Hypothalamus (tissue), 51 donors: ENCODE measurements at places on chromosomes 11 and 22.
A peak's percentile ranks its signal among the peaks of the same experiment; 100 is the strongest.

DNA sequence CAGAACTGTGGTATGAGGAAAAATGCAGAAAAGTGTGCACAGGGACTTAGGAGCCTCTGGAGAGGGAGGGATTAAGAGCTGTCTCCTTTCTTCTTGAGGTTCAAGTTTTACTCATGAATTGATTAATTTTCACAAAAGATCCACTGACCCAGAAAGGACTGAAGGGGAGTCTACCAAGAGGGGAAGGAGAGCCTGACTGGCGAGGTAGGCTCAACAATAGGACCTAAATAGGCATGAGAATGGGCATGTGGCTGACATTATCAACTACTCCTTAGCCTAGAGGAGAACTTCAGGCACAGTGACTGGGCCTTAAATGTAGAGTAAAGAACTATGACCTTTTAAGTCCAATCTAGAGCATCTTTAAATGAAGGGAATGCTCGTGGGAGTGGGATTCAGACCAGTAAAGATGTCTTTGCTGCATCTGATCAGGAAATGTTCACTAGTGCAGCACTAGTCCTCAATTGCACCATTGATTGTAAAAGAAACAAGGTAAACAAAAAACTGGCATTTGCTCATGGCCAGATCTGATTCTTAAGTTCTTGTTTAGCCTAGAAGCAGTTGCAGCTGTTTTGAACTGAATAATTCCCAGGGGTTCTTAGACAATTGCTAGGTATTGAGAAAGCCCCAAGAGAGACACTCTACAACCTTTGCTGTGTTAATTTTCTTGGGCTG, 135.6 kb downstream of the RAB38 start:
- no peak for DNase-seq

GRCh38 chr11:37657645-37658044, 1059.6 kb upstream of the RAG2 start:
- no peak for DNase-seq

GRCh38 chr11:105110688-105111030, 28.9 kb downstream of the CARD18 start:
- no peak for DNase-seq

DNA sequence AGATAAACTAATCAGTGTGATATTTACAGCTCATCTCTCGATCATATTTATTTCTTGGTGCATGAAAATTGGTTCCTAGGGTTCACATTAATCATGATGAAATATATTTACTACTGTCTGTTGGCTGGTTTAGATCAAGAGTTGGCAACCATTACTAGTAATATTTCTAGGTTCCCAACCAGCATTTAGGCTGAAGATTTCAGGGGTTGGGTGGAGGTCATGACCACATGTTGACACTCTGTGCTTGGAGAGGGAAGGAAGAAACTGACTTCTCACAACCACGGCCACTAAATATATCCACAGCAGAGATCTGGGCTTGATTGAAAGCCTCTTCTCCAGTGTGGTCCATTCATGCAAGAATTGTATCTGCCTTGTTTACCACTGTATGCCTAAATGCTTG, 87.9 kb downstream of the ALX4 start:
- DNase-seq: no peak

DNA sequence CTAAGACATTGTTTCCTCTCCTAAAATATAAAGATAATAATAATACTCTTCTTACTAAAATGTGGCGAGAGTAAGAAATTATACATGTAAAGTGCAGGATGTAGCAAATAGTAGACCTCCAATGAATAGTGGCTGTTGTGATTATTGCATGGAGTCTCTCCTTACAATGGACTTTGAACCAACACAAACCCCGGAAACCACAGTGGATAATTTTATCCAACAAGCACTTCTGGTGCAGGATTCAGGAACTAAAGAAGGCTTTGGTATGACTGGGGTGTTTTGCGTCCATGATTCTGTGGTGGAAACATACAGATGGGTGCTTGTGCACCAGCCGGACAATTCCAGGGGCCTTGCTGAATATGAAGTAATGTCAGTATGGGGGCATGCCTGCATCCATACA, 146.4 kb upstream of the UBASH3B start:
- no peak for DNase-seq

- DNase-seq: no peak
Observed at GRCh38 chr11:73629907-73630306, 16.5 kb upstream of the PLEKHB1 start.

GRCh38 chr11:12274558-12275197, 102.7 kb upstream of the PARVA start:
- no peak for DNase-seq

- DNase-seq: peak; percentile 83
Observed at GRCh38 chr22:39496131-39496838, 5.8 kb upstream of the MIEF1 start.

- DNase-seq: no peak
Observed at GRCh38 chr11:9176550-9176949, 85.2 kb upstream of the SCUBE2 start.

- DNase-seq: no peak
Observed at GRCh38 chr11:95154514-95154913, 64.9 kb downstream of the ENDOD1 start.

GRCh38 chr11:120780239-120780638, 243.7 kb upstream of the TBCEL start:
- no peak for DNase-seq

GRCh38 chr22:20537325-20537756, 29.9 kb downstream of the MED15 start:
- no peak for DNase-seq

DNA sequence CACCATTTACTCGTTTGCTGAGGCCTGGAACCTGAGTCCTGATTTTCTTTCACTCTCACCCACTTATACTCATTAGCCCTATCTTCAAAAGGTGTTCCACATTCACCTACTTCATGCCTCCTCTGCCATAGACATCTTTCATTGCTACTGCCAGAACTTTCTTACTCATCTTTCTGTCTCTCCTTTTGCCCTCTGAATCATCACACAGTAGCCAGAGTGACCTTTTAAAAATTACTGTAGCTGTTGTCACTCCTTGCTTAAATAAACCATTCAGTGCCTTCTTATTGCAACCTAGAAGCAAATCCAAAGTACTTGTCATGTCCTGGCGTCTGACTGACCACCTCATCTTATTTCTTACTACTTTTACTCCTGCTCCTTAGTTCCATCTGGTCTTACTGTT, 38.2 kb downstream of the ATXN10 start:
- DNase-seq: no peak

DNA sequence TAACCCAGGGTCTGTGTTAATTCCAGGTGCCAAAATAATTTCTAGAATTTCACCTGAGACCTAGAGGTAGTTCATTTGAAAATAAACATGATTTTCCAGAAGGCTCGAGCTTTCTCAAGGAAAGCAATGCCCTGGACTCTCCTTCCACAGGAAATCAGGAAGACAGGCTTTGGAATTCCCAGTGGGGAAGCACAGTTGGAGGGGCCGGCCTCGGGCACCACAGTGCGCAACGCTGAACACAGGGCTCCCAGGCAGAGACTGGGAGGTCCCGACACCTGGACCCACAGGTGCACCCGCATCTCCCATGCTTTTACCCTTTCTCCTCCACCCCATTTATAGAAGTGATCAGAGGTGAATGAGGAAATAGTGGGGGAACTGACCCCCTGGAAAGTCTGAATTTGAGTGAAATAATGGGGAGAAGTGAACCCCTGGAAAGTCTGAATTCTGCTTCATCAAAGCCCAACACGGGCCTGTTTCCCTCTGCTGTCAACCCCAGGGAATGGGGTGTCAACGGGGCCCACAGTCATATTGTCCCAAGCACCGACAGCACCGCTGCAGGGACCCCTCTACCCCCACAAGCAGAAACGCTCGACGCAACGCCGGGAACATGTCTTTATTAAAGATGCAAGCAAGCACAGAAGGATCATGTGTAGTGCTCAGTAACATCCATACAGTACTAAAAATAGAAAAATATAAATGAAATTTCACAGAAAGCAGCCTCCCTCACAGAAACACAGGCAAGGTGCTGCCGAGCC, 12.0 kb upstream of the EFCAB6 start:
- no peak for DNase-seq

GRCh38 chr22:20465759-20466077, 28.1 kb upstream of the SCARF2 start:
- no peak for DNase-seq

GRCh38 chr11:31327417-31327816, 42.1 kb downstream of the DCDC1 start:
- no peak for DNase-seq

DNA sequence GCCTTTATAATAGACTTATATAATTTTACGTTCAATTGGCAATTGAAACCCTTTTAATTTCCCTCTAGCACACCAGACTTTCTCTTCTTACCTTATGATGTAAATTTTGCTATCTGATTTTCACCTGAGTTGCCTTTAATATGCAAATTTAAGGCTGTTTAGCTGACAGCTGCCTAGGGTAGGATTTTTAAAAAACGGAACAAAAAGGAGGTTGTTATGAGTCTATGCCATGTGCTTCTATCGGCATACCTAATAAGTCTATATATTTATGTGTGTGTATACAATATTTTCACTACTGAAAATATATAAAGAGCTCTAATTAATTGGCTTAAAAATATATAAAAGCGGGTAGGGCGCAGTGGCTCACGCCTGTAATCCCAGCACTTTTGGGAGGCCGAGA, 11.8 kb upstream of the SELENOH start:
- no peak for DNase-seq

DNA sequence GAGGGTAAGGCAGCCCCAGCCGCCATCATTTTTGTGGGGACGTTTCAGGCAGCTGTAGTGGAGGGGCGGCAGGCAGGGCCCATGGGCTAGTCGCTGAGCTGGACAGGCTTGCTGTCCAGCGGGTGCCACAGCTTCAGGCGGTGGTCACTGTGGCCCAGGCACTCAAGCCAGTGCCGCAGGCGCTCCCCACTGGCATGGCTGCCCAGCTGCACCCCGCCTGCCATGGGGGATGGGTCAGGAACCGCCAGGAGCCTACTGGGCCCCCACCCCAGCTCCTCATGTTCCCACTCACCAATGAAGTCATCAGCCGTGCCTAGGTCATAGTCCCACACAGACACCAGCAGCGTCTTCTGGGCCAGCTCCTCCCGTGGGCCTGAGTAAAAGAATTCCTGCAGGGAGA, 6.0 kb downstream of the NDUFV1 start:
- DNase-seq: no peak

- DNase-seq: no peak
Observed at GRCh38 chr22:46349681-46350080, 14.2 kb downstream of the TRMU start.

GRCh38 chr22:23837911-23838680, 710 bp downstream of the DERL3 start:
- no peak for DNase-seq

DNA sequence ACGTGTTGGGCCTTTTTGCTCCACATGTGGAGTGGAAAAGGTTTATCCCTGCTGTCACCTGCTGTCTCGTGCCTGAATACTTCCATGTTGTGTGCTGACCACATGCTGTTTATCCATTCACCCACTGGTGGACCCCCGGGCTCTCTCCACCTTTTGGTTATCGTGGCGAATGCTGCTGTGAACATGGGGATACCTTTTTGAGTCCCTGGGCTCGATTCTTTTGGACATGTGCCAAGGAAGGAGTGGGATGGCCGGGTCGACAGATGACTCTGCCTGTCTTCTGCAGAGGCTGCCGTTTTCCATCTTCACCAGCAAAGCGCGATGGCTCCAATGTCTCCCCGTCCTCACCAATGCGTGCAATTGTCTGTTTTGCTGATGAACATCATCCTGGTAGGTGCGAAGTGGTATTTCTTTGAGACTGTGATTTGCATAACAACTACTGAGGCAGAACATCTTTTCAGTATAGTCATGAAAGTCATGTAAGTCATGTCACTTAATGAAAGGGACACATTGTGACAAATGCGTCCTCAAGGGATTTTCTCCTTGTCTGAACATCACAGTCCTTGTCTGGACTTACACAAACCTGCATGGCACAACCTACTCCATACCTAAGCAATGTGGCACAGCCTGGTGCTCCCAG, 758.7 kb downstream of the BRD1 start:
- no peak for DNase-seq

DNA sequence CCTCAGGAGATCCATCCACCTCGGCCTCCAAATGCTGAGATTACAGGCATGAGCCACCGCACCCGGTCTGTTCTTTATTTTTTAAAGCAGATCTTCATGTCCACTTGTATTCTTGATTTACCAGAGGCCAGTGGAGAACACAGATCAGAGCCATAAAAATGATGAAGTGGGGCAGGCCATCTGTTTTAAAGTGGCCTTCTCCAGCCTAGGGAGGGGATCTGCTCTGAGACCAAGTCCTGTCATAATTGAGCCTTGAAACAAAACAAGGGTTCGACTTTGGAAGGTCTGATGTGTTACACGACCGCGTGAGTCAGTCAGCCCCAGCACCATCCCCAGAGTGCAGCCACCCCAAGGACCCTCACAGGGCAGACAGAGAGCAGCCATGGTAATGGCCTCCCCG, 27.5 kb downstream of the ABCC8 start:
- DNase-seq: no peak

DNA sequence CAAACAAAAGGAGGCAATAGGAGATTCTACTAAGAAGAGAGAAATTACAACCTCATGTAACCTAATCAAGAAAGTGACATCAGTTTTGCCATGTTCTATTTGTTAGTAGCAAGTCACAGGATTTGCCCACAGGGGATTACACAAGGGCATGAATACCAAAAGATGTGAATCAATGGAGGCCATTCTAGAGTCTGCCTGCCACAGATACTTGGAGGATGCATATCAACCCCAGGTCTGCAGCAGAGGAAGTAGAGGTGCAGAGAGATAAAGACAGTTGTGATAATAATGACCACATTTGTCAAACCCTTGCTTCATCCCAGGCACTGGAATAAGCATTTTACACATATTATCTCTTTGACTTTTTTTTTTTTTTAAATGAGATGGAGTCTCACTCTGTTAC, 2.4 kb upstream of the ASCC2 start:
- DNase-seq: no peak

GRCh38 chr11:122686111-122686510, 30.6 kb downstream of the UBASH3B start:
- no peak for DNase-seq

- no peak for DNase-seq
Observed at GRCh38 chr11:58712531-58712930, 19.2 kb downstream of the GLYAT start.

- DNase-seq: peak; percentile 51
Observed at GRCh38 chr11:127451861-127452260, 451.3 kb upstream of the KIRREL3 start.

DNA sequence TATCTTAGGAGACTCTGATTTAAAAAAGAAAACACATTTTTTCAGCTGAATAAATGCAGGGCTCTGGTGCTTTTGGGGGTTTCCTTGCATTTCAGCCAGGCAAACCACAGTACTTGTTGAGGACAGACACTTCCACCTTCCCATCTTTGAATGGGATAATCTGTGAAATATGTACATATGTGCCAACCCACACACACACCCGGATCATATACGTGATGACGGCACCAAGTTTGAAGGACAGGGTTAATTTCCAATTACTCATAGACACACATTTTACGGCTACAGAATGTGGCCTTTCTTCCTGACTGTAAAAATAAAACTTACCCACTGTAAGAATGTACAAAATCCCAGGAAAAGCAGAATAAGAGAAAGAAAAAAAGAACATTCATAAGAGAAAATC, 104.4 kb downstream of the MPPED2 start:
- no peak for DNase-seq

DNA sequence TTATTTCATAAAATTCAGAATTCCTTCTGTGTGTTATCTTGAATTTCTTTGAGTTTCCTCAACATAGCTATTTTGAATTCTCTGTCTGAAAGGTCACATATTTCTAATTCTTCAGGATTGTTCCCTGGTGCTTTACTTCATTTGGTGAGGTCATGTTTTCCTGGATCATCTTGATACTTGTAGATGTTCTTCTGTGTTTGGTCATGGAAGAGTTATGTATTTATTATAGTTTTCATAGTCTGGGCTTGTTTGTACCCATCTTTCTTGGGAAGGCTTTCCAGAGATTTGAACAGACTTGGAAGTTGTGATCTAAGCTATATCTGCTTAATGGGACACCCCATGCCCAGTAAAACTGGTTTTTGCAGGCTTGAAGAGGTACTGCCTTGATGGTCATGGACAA, 149.6 kb downstream of the METTL15 start:
- DNase-seq: no peak
